Myocyte (in vitro differentiated cells): ENCODE measurements at places on chromosomes 12 and 14.

- no peak for DNase-seq
These were observed 92.0 kb downstream of the TTLL5 start for GRCh38 chr14:75752907-75753594.

DNA sequence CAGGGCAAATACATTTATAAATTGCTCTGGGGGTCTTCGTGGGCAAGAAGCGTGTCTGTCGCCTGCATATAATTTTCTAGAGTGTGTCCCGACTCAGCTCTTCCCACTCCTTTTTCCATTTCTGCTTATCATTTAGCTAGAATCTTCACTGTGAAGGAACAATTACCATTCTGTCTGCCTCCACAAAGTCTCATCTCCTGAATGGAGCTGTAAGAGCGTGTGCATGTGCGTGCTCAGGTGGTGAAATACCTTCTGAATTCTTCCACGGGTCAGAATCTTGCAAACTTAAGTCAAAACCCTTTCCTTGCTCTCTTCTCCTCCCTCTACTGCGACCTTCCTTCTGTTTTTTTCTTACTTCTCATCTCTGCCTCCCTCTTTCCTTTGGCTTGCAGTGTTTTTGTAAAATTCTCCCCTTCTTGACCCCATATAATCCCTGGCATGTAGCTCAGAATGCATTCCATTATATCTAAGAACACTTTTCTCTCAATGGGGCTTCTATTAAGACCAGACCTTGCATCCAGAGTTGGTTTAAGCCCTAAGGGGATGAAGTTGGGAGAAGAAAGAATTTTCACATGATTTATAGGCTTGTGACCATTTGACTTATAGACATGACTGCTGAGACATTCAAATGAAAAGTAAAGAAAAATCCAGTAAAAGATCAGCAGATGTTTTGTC lies 25.0 kb upstream of the GSG1 start:
- DNase-seq: no peak

- no peak for DNase-seq
These were observed 210.6 kb downstream of the FBXL14 start for GRCh38 chr12:1383758-1384157.

DNA sequence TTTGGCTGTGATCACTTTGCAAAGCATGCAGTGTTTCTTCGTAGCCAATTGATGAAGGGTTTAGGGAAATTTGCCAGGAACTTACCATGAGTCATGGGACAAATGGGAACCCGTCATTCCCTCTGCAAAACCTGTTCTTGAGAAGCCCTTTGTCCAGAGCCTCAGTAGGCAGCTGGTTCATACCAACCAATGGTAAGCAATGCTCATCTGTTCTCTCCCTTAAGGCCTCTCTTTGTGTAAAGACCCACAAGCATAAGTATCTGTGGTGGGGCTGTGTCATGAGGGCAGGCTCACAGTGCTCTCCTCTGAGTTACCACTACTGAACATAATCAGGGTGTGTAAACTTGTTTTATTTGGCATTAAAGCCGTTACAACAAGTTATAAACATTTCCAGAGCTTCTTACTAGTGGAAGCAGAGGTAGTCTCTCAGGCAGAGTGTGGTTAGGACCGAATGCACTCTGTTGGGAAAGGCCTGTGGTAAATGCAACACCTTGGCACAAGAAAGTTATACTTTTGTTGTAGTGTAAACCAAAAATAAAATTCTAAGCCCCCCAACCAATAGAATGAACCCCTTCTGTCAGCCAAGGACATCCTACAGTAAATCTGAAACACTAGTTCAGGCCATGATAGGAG lies 119.8 kb downstream of the SINHCAF start:
- peak; percentile 85 for DNase-seq

DNA sequence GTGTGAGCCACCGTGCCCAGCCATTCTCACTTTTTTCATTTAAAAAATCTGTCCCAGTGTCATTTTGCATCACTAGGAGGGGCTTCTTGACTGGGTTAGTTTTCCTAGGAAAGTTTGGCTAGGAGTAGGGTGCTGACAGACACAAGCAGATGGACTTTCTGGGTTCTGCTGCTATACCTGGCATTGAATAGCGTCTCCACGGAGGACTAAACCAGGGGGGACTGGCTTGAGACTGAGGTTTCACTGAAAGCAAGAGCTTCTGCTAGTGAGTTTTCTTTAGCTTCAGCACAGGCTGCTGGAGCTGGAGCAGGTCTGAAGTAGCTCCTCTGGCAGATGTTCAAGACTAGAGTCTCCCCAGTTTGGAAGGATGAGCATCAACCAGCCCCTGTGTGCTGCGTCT lies 1.4 kb downstream of the SLC10A1 start:
- DNase-seq: no peak

- DNase-seq: no peak
These were observed 62.7 kb upstream of the CHGA start for GRCh38 chr14:92860049-92860840.

GRCh38 chr12:62860020-62860419 lies 74.9 kb downstream of the PPM1H start:
- DNase-seq: no peak

GRCh38 chr14:100060760-100061159 lies 4.5 kb upstream of the EVL start:
- DNase-seq: no peak

DNA sequence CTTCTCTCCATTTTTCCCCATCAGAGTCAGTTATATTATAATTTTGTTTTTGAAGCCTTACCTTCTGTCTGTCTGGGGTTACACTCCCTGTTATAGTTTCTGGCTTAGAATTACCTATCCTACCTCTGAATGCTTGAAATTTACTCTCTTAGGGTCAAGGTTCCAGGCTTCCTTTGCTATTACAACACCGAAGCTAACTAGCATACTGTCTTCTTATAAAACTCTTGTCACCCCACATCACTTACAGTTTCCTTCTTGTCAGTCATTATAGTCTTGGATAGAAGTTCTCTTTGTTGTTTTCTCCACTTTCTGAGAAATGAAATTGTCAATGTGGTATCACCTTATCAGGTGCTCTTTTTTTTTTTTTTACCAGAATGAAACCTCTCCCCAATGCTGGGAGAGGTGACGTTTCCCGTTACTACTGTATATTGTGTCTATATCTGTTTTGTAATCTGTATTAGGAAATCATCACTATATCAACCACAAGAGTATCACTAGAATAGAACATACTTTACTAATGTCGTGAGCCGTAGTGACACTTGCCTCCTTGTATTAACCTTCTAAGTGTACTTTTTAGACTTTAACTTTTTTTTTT lies 69.2 kb upstream of the PSMA6 start:
- DNase-seq: no peak

DNA sequence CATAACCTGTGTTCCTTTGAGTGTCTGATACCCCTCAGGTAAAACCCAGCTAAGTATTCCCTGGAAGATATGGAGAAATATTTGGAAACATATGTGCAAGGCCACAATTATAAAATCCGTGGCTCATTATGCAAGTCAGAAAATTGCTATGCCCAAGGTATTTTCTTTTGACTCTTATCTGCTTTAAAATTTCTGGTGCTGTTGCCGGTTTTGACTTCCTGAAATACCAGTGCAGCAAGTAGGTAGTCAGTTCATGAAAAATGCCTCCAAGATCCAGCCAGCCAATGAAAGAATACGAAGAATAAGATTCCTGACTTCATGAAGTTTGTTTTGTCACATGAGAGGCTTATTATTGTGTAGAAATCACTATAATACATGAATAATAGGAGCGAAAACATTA lies 20.2 kb upstream of the FUT8 start:
- no peak for DNase-seq

- DNase-seq: no peak
These were observed 13.8 kb downstream of the NFKBIA start for GRCh38 chr14:35390577-35391387.

DNA sequence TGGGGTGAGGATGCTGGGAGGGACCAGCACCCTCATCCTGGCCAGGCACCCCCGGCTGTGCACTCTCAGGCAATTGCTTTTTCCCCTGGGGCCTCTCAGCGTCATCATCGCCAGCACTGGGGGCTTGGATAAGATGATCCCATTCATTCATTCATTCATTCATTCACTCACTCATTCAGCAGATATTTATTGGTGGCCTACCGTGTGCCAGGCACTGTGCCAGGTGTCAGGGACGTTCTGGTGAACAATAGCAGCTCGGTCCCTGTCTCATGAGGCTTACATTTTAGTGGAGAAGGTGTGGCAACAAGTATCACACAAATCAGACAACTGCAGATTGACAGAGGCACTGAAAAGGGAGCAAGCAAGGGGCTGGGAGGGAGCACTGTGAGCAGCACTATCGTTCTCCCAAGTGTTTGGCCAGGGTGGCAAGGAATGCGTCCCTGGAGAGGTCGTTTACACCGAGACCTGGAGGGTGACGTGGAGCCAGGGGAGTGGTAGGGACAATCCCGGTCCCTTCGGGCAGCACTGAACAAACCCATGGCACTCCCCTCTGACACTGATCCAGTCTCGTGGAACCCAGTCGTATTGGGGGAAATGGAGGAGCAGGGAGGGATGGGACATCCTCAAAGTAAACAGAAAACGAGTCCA lies 124.1 kb downstream of the PAPOLA start:
- no peak for DNase-seq

DNA sequence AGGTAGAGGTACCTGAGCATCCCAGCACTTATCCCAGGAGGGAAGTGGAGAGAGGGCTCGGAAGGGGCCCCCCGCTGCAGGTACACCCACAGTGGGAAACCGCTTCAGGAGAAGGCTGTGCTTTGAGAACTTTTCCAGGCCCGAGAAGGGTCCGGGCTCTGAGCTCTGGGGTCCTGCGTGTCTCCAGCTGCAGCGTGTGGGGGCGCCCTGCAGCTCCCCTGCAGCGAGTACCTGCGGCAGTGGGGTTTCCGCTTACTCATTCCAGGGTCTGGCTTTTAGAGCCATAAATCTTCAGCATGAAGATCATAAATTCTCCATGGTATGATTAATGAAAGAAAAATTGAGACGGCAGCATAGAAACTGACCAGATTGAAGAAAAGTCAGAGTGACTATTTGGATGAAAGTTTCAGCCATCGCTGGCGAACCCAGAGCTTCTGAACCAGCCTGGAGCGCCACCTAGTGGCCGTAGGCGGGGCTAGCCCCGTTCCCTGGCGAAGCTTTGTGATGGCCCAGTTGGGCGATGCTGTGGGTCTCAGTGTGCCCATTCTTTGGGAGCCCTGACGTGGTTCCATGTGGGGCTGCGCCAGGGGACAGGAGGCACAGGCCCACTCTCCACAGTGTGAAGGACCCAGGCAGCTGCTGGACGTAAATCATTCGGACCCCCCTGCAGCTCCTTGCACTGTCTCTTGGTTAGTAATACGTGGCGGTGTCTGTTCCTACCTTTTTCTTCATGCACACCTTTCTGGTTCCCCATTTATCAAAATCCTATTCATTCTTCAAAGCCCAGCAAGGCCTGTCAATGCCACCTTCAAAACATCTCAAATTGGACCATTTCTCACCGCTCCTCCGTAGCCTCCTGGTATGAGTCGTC lies 198.2 kb downstream of the TSPAN9 start:
- peak; percentile 77 for DNase-seq

- DNase-seq: no peak
These were observed 197.1 kb upstream of the ABCD2 start for GRCh38 chr12:39816671-39817185.
